ENCODE measurements at places on chromosomes 5 and 9.

DNA sequence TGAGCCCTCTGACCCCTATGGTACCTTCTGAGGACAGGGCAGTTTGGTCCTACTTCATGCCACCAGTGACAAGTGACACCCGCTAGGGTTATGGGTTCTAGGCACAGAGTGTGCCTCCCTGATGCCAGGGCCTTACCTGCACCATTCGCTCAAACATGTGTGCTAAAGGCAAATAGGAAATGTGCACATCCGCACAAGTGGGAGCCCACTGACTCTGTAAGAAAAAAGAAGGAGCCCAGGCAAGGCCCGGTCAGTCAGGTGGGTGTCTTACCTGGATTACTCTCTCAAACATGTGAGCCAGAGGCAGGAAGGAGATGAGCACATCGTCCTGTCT, 29.1 kb upstream of the MEIKIN start:
- no peak for DNase-seq

DNA sequence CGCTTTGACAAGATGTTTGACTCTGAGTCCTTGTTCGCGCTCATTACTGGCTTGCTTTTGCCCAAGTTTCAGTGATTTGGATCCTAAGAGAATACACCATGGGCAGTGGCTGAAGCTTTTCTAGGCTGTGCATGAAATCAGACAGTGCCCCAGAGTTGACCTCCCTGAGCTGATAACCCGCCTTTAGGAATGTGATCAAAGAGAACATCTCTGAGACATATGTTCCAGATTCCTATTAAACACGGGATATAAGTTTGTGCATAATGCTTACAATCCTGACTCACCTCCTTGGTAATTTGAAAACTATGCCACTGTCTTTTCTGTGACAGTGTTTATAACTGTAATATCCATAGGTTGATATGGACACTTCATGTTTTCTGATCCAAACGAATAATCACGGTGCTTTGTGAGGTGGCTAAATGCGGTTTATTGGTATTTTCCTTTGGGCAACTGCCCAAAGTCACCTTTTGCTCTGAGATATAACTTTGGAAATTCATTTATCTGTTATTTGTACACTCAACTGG, 732.9 kb downstream of the MTRR start:
- no peak for DNase-seq

DNA sequence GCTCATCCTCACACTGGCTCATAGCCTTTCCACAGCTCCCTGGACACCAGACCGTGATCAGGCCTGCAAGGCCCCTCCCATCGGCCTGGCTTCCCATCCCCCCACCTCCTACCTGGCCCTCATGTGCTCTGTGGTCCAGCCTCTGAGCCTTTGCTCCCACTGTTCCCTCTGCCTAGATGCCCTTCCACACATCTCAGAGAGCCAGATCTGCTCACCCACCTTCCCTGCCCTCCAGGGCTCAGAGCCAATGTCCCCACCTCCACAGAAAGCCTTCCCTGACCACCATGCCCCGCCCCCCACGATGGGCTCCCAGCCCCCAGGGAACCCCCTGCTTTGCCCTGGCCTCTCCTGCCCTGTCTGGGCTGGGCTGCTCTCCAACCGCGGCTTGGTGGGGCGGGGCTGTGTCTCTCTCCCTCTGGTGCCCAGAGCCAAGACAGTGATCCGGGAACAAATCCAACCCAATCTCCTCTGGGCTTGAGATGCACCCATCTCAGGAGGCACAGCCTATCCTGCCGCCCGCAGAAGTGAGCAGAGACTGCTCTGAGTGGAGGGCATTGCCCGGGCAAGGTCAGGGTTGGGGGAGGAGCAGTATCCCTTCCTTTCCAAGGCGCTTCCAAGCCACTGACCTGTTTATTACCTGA, 1.6 kb downstream of the NINJ1 start:
- DNase-seq: no peak

- DNase-seq: no peak
Observed at GRCh38 chr5:111726986-111727385, 30.0 kb downstream of the NREP start.

DNA sequence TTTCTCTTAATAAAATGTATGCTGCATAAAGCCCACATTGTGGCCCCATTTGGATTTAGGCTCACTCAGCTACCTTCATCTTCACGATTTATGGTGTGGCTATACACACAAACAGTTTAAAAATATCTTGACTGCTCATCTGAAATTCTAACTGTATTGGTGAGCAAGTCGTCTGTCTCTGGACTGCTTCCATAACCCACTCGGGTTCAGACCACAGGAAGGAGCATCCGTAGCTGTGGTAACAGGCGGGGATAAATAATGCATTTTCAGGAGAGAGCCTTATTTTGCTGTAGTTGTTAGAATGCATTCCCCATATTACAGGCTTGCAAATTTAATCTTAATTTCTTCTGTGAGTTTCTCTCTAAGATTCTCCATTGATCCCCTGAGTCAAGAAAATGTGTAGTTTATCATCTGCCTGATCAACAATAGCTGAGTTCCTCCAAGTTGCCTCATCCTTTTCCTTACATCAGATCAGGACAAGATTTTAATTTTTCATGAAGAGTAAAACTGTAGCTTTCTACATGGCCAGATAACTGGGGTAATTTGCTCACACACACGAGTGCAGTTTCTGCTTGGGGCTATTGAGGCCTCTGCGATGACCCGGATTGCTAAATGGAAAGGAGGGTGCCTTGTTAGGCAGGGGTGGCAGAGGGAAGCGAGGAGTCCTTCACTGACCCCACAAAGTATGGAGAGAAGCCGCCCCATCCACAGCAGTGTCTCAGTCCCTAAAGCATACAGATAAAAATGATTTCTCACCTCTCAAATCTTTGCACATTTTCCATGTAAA, 133.9 kb downstream of the FSTL4 start:
- DNase-seq: no peak

DNA sequence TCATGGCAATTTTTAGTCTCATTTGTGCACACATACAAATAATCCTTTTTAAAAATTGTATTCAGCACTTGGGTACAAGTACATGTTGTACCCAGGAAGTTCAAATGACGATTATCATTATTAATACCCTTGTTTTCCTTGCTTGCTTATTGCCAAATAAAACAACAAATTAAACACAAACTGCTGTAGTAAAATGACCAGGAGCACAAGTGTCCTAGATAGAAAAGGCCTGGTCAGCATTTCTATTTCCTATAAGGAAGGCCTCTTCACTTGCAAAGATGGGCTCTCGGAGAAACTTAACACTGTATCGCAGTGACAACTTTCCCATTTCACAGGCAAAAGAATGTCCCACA, 34.7 kb upstream of the PLPP1 start:
- DNase-seq: no peak
